ENCODE measurements at places on chromosomes 3 and 15.

GRCh38 chr3:112638327-112639020 lies 2.5 kb downstream of the CCDC80 start:
- no peak for DNase-seq

- DNase-seq, result no peak
Measured at GRCh38 chr15:65259367-65259797, 27.3 kb downstream of the PARP16 start.

DNA sequence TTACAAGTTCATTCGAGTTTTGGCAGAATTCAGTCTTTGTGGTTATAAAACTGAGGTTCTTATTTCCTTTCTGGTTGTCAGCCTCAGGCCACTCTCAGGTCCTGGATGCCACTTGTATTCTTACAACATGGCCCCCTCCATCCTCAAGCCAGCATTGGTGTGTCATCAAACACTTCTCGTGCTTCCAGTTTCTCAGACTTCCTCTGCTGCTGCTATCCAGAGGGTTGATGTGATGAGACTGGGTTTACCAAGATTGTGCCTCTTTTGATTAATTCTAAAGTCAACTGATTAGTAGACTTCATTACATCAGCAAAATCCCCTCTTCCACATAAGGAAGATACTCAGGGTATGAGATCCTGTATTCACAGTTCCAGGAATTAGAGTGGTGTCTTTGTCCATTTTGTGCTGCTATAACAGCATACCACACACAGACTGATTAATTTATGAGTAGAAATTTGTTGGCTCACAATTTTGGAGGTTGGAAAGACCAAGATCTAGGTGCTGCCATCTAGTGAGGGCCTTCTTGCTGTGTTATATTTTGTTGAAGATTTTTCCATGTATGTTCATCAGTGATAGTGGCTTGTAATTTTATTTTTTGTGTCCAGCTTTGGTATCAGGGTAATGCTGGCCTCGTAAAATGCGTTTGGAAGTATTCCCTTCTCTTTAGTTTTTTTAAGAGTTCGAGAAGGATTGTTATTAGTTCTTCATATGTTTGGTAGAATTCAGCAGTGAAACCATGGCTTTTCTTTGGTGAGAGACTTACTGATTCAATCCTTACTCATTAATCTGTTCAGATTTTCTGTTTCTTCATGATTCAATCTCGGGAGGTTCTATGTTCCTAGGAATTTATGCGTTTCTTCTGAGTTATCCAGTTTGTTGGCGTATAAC lies 11.1 kb downstream of the LRCH3 start:
- no peak for DNase-seq

GRCh38 chr3:175192536-175192935 lies 333.4 kb downstream of the NAALADL2 start:
- no peak for DNase-seq

GRCh38 chr15:85539491-85539890 lies 159.1 kb downstream of the AKAP13 start:
- DNase-seq, result no peak

DNA sequence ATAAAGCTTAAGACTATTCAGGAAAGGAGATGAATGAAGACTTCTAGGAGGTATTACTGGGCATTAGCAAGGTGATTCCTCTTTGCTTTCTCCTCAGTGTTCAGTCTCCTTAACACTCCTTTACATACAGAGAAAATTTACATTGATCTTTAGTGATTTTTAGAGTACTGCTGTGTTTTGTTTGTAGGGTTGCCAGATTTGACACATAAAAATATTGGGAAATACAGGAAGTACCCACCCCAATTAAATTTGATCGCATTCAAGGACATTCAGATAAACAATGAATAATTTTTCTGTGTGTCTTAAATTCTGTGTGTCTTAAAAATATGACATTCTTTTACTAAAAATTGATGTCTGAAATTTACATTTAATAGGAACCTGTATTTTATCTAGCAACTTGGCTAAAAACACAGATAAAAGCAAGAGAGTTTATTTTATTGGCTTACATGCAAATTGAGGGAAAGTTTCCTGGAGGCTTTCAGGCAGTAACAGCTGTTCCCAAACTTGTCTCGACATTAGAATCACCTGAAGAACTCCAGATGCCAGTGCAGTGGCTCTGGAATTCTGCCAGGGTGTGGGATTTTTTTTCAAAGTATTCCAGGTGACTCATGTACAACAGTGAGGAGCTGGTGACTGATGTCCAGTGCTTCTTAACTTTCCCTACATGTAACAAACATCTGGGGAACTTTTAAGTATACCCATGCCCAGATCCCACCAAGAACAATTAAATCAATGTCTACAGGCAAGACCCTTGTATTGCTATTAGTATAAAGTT lies 23.4 kb upstream of the PLOD2 start:
- DNase-seq, result no peak

DNA sequence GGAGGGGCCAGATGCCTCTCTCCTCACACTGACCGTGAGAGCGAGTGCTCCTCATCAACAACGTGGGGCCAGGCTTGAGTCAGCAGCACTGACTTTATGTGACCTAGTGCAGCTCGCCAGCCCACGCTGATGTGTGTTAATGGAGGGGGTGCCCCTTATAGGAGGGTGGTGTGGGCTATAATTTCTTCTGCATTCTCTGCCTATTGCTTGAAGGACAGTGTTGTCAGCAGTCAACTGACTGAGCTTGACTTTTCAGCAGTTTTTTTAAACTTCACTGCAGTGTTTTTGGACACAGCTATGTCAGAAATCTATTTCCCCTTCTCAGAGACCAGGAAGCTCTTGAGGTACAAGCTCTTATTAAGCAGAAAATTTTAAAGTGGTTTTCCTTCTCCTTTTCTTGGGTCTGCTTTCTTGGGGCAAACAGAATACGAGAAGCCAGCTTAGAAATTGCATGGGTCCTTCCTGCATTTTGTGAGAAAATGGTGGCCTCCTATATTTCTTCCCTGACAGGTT lies 304.8 kb upstream of the CTDSPL start:
- no peak for DNase-seq

DNA sequence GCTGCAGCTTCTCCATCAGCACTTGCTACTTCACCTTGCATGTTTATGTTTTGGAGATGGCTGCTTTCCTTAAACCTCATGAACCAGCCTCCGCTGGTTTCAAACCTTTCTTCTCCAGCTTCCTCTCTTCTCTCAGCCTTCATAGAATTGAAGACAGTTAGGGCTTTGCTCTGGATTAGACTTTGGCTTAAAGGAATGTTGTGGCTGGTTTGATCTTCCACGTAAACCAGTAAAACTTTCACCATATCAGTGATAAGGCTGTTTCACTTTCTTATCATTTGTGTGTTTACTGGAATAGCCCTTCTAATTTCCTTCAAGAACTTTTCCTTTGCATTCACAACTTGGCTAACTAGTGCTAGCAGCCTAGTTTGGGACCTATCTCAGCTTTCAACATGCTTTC lies 11.7 kb upstream of the GNAT1 start:
- no peak for DNase-seq

GRCh38 chr15:98906712-98907083 lies 100.9 kb downstream of the PGPEP1L start:
- DNase-seq, result no peak

DNA sequence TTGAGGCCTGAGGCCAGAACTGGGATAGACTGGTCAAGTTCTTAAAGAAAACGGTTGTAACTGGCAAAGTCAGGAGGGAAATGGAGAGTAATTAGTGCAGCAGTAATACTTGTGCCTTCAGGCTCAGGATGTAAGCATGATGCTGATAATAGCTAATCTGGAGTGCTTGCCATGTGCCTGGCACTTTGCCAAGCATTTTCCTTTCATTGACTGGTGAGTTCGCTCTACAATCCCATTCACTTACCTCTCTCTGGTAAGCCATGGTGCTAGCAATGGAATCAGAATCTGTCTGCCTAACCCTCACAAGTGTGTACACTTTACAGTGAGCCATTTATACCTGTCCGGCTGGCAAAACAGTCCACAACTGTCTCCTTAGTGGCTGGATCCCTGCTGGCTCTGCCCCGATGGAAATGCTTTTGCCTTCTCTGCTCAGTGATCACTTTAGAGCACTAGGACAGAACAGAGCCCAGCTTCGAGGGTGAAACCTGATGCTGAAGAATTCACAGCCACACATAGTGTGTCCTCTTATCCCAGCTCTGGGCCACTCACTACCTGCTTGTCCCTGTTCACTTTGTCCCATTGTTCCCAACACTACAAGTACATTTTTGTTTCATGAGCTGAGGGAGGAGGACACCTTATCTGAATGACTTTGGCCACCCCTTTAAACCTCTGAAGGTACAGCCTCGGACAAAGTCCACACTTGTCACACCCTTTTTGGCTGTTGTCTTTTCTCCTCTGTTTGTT lies 10.3 kb downstream of the CHP1 start:
- peak; percentile 88 for DNase-seq

- no peak for DNase-seq
Measured at GRCh38 chr3:13966302-13966701, 86.4 kb upstream of the WNT7A start.

- DNase-seq, result no peak
Measured at GRCh38 chr3:99474776-99475175, 163.6 kb upstream of the COL8A1 start.

GRCh38 chr3:148863814-148864213 lies 1.3 kb upstream of the CPA3 start:
- no peak for DNase-seq

GRCh38 chr15:31330836-31331235 lies 4.2 kb downstream of the KLF13 start:
- DNase-seq, result no peak

- no peak for DNase-seq
Measured at GRCh38 chr3:119120480-119120879, 25.5 kb upstream of the TEX55 start.

DNA sequence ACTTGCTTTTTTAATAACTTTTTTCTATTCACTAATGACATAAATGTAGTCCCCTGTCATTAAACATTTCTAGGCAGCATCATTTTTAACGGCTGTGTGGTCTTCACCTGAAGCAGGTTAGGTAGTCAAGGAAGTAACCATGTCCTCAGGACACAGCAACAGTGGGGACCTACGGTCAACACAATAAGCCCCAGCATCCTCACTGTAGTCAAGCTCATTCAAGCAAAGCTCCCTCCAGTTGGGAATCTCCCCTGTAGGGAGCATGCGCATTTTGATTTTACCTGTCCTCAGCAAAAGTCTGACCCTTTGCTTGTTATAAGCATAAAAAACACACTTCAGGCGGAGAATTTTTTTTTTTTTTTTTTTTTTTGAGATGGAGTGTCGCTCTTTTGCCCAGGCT lies 151.4 kb downstream of the SHQ1 start:
- no peak for DNase-seq

All from pulmonary artery endothelial cell (primary cell).